Renal cortex interstitium (tissue), 15 donors: ENCODE measurements at places on chromosomes 11 and 22.

DNA sequence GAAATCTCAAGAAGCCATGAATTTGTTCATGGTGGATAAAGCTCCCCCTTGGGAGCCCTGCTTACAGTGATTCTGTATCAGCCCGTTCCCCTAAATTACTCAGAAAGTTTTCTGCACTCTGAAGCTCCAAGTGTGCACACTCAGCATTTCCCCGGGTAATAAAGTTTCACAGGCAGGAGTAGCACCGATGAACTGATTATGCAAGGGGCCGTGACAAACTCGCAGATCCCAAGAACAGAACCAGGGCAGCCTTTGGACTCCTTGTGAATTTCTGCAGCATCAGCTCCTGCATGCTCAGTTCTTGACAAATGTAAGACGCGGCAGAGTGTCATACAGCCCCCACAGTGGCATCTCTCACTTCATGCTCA is 73.5 kb downstream of the COMMD9 start:
- no peak for DNase-seq

DNA sequence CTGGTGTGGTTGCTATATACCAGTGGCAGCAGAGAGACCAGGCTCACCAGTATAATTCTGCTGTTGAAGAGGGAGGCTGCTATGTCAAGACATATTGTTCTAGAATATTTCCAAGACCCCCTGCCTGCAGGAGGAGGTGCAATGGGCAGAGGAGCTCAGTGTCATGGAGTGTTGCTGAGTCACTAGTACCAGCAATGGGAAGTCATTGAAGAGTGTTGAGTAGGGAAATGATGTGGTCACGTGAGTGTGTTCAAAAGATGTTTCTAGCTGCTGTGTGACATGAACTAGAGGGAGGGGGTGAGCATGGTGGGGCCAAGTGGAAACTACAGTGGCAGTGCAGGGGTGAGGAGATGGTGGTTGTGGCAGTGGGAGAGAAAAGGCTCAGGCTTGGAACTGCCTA is 76.3 kb upstream of the BIRC3 start:
- no peak for DNase-seq

GRCh38 chr22:46737105-46737975 is 712 bp downstream of the CERK start:
- DNase-seq: peak; percentile 41

DNA sequence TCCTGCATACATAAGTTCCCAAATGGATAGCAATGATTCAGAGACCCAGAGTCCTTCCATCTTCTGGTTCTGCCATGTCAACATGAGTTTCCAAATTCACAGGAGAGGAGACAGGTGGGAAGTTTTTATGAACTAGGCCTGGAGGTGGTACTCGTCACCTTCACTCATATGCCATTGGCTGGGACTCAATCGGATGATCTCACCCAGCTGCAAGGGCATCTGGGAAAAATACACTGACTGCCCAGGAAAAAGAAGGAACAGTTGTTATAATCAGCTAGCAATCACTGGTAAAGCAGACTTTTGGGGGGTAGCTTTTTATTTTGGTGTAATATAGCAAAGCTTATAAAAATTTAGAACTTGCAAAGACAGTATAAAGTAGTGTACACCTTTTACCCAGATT is 83.9 kb downstream of the OTOG start:
- no peak for DNase-seq

DNA sequence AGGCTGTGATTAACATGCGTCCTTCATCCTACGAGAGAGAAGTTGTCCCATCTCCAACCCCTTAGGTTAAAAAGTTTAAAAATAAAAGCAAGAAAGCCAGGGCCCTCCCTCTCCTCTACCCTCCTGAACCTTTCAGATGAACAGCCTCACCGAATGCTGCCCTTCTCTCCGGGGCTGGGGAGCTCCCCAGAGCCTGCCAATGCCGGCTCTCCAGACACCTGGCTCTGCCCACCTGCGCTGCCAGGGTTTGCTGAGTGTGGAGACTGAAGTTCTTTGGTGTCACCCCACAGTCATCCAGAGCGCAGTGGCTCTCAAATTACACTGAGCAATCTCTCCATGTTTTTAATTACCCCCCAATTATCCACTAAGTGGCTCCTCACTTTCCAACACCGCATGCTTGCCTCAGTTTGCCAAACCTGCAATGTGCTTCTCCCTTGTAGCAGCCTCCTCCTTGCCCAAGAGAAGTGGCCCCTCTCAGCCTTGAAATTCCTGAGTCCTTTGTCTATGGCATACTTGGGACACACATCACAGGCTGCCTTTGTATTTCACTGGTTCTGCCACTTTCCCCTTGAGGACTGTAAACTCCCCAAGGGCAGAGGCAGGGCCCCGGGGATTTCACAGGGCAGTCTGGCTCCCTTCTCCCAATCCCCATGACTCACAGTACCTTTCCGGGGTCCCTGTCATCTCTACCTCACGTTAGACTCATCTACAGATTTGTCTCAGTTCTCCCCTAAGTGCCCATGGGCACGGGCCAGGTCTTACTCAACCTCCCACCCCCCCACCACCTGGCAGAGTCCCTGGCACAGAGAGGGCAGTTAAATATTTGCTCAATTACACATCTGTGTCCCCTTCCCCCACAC is 2.0 kb downstream of the MYH9 start:
- DNase-seq: no peak
